Stimulated activated CD8-positive, alpha-beta memory T cell treated with anti-CD3 and anti-CD28 coated beads, Interleukin-4, amount 100 ng/mL, for 24 hours (primary cell): ENCODE measurements at places on chromosomes 3 and 15.

- no peak for DNase-seq
Measured at GRCh38 chr3:107988460-107989175, 102.2 kb downstream of the CD47 start.

- no peak for DNase-seq
Measured at GRCh38 chr3:123682302-123682701, 97.4 kb upstream of the HACD2 start.

- DNase-seq, result no peak
Measured at GRCh38 chr3:24359645-24360462, 134.8 kb downstream of the THRB start.

DNA sequence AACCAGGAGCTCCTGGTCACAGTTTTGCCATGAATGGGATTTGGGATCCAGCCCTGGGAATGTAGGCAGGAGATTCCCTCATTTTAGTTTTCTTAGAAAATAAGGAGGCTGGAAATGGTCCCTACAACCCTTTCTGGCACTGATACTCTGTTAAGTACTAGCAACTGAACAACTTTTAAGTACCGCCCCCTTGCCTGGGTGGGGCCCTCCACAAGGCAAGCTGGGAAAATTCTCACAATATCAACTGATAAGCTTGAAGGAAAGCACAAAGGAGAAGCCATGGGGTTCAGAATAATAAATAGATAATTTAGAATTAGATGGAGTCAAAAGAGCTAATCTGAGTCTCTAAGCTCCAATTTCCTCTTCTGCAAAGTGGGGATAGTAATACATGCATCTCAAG is 4.2 kb upstream of the DGKG start:
- no peak for DNase-seq

- no peak for DNase-seq
Measured at GRCh38 chr3:167742338-167742737, 6.8 kb downstream of the SERPINI1 start.

DNA sequence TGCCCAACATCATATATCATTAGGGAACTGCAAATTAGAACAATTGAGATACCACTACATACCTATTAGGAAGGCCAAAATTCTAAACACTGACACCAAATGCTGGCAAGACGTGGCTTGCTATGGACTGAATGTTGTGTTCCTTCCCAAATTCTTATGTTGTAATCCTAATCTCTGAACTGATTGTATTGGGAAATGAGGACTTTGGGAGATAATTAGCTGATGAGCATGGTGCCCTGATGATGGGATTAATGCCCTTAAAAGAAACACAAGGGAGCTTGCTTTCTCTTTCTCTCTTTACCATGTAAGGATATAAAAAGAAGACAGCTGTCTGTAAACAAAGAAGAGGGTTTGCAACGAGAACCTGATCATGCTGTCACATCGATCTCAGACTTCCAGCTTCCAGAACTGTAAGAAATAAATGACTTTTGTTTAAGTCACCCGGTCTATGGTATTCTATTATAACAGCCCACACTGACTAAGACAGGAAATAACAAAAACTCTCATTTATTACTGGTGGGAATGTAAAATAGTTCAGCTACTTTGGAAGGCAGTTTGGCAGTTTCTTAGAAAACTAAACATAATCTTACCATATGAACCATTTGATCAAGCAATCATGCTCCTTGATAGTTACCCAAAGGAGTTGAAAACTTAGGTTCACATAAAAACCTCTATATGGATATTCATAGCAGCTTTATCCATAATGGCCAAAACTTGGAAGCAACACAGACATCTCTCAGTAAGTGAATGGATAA is 458.3 kb upstream of the CBLB start:
- no peak for DNase-seq

DNA sequence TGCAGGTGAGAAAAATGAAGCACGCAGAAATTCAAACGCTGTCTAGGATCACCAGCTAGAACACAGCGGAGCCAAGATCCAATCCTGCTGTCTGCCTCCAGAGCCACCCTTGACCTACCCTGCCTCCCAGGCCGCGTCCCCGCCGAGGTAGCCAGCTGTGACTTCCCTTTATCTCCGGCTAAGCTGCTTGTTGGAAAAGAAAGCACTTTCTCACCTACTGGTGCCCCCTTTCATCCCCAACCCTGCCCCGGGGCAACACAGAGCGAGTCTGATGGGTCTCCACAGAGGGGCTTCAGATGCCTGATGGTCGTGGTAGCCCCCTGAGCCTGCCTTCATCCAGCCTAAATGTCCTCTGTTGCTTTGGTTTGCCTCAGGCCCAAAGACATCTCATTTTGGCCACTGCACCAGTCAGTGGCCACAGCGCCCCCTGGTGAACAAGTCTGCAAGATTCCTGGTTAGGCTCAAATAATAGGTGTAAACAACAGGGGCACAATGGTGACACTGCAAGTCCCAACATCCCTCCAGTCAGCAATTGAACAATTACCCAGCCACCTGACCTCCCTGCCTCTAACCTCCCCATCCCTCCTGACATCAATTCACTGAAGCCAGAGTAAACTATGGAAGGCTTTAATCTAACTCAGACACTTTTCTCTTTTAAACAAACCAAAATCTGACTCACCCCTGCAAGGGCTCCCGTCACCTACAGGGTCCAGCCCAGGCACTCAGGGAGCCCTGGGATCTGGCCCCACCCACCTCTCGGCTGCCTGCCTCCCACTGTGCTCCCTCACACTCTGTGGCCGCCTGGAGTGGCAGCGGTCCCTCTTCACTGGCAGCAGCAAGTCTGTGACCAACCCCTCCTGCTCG is 27.3 kb upstream of the BCL2L10 start:
- peak; percentile 51 for DNase-seq

DNA sequence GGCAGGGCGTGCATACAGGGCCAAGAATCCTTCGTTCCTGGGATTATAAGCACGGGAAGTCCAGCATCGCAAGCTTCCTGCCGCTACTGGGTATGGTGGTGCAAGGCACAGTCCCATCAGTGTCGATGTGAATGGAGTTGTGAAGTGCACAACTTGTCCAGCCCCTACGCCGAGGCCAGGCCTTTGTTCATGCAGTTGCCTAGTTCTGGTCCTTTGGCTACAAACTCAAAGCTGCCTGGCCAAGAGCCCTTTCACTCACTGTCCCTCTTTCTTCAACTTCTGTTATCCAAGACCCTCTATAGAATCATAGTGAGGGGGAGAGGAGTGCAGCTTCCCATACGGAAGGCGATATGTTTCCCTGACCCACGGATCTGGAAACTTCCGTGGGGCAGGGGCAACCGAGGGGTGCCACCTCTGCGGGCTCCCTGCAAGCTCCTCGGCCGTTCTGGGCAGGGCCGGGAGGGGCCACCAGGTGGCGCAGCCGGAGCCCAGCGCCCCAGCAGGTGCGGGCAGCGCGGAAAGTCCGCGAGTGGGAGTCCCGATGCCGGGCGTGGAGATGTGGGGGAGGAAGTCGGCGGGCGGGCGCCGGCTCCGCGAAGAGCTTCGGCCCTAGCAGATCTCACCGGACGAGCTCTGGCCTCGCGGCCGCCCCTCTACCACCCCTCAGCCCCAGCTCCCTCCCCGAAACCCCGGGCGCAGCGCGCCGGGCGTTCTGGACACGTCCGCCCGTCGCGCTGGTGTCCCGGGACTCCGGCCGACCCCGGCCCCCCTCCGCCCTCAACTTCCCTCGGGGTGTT is 693 bp downstream of the RASGRP1 start:
- DNase-seq, result peak; percentile 82

DNA sequence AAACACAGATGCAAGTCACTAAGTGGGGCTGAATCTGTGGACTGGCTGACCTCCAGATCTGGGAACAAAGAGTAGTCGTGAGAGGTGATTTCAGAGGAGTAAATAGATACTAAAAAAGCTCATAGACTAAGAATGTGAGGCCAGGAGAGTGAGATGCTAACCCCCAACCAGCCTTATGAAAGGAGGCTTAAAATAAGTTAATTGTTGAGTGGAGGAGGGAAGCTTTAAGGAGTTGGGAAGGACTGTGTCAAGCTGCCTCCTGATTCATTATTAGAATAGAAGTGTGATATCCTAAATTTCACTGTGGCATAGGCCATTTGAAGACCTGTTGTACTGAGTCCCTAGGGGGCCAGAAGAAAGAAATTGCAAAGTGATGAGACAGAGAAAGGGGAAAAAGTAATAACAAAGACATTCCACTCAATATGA is 107.6 kb downstream of the RBPMS2 start:
- no peak for DNase-seq

DNA sequence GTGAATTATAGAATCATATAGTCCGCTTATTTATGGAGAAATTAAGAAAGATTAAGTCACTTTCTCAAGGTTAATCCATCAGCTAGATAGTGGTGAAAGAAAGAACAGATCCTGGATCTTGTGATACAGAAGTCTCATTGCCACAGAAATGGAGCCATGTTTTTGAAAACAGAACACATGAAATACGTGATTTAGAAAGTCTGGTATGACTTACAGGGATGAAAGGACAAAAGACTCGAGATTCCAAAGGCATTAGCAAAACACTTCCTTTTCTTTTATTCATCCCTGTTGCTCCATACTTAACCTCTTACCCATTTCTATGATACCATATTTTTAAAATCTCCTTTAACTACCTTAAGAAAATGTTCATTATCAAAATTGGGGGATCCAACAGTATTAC is 40.0 kb upstream of the TEX9 start:
- DNase-seq, result no peak

GRCh38 chr3:126514161-126514560 is 3.4 kb downstream of the UROC1 start:
- DNase-seq, result no peak

DNA sequence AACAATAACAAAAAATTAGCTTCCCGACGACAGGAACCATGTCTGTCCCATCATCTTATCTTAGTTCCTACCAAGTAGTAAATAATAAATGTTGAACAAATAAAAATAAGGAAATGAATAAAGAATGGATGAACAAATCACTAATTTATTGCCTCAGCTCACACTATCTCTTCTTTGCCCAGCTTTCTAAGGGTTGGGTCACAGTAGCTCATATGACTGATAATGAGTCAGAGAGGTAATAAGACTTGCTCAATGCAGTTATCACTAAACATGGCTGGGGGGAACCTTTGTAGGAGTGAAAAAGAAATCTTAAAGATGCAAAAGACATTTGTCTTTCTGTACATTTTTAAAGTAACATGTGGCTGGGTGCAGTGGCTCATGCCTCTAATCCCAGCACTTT is 182.2 kb downstream of the WDR76 start:
- no peak for DNase-seq

- no peak for DNase-seq
Measured at GRCh38 chr3:45100981-45101407, 45.2 kb downstream of the CDCP1 start.

DNA sequence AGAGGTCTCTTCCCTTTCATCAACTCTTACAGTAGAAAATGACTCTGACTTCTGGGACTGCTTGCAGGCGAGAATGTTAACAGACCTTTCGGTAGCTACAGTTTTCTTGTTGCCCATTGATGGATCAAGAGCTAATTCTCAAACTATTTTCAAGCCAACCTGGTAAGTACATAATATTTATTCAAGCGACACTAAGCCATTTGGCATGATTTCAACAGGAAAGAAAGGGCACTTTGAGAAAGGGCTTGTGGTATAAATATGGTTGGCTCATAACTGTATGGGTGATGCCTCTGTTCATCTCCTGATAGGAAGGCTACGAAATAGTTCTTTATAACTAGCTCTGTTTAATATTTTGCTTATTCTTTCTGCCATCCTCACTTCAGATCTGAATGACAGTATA is 196.2 kb upstream of the CNTN4 start:
- no peak for DNase-seq

GRCh38 chr3:1456781-1457311 is 364.0 kb downstream of the CNTN6 start:
- DNase-seq, result no peak

DNA sequence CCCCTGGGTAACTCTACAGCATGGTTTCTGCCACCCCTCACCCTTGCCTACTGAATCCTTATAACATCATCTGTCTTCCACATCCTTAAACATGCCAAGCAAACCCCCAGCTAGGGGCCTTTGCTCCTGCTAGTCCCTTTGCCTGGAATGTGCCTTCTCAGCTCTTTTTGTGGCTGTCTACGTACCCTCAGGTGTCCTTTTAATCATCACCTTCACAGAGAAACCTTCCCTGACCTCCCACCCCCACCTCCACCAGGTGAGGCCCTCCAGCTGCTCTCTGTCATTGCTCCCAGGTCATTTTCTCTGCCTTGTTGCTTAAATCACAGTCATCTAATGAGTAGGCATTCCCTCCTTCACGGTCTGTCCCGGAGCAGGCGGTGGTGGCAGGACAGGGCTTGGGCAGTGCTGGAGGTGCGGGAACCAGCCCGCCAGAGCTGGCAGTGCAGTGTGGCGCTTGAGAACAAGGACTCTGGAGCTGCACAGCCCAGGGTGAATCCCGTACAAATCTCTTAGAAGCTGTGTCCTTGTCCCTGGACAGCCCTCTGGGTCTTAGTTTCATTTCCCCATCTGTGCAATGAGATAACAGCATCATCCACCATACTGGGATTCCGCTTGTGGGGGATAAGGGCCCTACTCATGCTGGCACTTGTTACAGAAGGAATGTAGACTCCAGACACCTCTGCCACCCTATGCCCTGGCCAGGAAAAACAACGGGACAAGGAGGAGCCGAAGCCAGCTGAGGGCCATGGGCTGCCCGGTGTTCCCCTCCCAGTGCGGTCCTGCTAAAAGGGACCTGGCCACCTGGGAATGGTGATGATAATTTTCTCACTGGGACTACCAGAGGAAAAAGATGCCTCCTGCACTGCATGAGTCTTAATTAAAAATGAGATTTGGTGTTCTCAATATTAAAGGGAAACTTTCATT is 52.1 kb upstream of the IQSEC1 start:
- DNase-seq, result no peak

- no peak for DNase-seq
Measured at GRCh38 chr3:159787178-159787574, 201.5 kb upstream of the IL12A start.

DNA sequence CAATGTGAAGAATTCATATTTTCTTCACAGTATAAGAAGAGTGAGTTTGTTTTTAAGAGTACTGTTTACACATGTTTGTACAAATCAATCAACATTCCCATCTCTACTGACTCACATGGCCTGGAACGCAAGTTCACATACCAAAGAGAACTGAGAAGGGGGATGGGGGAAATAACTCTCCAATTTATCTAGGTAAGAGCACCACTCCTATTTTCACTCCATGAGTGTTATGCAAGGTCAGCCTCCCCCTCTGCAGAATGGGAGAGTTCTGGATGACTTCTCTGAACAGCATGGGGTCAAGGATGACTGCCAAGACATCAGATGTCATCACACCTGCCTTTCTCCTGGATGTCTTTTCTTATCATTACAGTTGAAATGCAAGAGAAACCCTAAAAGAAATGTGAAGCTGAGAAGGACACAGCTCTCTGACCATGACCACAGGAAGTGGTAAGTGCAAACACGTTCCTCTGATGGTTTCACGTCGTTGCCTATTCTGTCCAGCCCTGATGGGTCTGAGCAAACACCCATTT is 95.2 kb downstream of the SEMA6D start:
- no peak for DNase-seq

DNA sequence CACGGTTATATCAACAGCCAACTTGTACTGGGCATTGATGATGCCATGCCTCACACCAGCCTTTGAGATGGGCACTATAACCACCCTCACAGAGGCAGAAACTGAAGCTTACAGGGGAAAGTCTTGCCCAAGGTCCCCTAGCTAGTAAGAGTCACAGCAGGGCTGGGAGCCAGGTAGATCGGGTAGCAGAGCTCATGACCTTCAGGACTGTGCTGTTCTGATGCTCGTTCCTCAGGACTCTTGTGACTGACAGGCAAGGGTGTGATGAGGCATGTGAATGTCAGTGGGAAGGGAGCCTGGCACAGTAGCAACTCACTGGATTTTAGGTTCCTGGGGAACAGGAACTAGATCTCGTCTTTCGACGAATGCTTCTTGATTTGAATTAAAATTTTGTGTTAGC is 65.7 kb downstream of the RLBP1 start:
- no peak for DNase-seq
